ENCODE measurements at places on chromosomes 12 and 14.

GRCh38 chr14:50836515-50836914, 5.6 kb upstream of the NIN start:
- no peak for DNase-seq

DNA sequence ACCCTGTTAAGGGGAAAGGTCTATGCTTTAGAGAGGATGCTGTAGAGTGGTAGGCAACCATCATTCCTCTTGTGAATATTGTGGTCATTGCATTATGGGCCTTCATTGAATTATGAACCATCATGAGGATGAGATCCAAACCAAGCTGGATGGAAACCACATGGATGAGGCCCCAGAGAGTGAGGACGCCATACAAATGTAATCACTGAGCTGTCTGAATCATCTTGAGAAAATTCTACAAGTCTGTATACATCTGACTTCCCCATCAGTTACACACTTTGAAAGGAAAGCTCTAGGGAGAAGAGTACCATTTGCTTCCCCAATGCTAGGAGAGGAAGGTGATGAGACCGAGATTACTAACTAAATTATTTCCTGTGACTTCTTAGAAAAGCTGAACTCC, 172.9 kb downstream of the CACNA1C start:
- no peak for DNase-seq

DNA sequence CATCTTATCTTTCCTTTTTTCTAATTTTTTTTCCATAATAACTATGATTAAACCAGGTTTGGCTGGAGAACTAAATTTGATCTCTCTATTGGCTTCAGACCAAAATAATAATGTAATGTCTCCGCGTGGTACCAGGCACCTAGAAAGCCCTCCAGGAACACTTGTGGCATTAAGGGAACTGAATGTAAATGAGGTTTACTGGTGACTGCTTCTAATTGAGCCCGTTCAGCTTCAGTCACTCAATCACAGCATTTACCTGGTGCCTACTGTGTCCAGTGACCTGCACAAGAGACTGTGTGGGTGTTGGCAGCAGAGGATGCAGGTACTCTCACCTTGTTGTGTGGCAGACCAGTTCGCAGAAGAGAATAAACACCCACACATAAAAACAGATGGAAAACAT, 302.5 kb downstream of the DPF3 start:
- DNase-seq = no peak

DNA sequence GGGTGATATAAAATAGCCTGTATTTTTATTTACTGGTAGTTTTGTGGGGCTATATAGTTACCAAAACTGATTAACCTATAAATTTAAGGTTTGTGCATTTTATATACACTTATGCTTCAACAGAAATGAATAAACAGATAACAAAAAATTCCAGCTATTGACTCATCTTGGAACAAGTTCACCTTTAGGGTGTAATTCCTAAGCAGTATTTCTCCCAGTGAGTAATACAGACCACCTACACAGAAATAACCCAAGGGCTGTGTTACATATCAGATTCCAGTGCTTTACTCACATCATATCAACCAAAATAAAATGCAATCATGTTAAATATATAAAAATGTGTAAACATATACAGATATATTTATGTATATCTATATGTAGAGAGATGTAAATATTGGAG, 345.6 kb downstream of the ADAMTS20 start:
- DNase-seq = no peak

DNA sequence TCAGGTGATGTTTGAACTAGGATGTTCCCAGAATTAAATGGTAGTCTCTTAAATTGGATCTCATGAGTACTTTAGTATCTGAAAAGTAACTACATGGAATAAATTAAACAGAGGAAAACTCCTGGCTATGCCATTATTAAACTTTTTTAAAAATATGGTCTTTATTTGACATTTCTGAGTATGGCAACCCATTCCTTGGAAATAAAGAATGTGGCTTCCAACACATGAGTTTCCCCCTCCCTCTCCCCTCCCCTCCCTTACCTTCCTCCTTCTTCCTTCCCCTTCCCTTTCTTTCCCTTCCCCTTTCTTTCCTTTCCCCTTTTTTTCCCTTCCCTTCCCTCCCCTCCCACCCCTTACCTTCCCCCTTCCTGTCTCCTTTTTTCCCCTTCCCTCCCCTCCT, 940.2 kb downstream of the DIO2 start:
- no peak for DNase-seq

GRCh38 chr12:22325218-22325617, 9.3 kb downstream of the ST8SIA1 start:
- no peak for DNase-seq

DNA sequence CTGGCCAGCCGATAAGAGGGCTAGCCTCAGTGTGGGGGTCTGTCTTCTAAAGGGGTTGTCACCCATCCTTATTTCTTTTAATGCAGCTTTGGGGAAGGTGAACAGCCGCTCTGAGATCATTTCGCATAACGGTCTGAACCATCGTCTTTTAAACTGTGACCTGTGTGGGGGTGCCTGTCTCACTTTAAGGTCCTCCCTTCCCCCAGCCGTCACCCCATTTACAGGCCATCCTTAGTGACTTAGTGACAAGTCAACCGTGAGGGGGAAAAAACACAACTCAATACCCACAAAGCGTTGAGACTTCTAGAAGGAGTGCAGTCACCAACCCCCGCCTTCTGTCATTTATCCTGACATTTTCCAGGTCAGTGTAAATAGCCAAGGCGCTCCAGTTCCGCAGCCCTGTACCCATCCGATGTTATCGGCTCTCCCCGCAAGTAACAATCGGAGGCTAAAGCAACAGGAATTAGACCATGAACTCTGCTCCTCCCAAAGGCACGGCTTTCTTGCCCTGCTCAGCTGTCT, 505 bp upstream of the DENND5B start:
- no peak for DNase-seq

DNA sequence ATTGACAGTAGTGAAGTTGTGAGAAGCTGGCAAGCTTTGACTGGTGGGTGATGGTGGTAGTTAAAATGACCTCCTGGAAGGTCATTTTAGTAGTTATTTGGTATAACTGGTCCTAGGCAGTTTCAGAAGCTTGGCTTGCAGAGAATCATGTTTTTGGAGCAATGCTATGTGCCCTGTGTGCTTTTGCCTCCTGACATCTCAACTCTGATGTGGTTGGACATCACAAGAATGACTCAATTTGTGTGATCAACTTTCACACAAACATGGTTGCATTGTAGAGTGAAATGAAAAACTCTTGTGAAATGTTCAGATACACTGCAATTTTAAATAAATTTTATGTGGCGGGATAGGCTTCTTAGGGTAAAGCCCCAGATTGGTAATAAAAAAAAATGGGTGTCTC, 8.3 kb upstream of the ABCD2 start:
- DNase-seq = no peak
